Activated CD8-positive, alpha-beta memory T cell treated with anti-CD3 and anti-CD28 coated beads for 1 hour (primary cell): ENCODE measurements at places on chromosomes 13 and 19.

DNA sequence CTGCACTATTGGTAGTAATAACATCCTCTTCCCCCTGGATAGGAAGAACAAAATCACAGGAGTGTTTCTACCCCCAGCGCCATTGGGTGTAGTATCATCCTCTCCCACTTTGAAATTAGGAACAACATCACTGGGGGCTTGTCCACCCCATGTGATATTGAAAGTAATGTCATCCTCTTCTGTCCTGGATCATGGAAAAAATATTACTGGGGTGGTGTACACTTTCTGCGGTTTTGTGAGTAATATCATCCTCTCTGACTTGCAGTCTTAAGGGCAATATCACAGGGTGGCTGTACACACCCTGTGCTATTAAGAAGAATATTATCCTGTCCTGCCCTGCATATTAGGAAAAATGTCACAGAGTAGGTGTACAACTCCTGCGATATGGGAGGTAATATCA is 4.9 kb upstream of the RGCC start:
- DNase-seq: no peak

DNA sequence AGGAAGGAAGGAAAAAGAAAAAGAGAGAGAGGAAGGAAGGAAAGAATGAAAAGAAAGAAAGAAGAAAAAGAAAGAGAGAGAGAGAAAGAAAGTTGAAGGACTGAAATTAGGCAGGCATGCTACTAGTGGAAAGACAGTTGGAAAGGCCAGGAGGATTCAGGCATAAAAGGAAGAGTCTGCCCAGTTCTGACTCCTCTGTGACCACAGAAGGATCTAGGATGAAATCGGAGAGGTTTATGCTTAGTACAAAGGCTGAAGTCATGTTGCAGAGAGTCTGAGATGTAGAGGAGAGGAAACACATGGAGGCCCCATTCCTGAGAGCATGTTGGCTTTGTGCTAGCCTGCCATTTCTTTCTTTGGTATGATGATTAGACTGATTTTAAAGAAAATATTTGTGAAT is 246.5 kb upstream of the ARGLU1 start:
- no peak for DNase-seq

DNA sequence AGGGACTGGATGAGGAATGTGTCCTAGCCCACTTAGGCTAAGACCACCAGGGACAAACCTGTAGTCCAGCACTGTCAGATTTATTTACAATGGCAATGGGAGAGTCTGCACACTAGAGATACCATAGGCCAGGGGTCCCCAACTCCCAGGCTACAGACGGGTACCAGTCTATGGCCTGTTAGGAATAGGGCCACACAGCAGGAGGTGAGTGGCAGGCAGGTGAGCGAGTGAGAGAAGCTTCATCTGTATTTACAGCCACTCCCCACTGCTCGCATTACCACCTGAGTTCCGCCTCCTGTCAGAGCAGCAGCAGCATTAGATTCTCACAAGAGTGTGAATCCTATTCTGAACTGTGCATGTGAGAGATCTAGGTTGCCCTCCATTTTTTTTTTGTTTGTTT is 2.4 kb downstream of the THAP8 start:
- DNase-seq: no peak

DNA sequence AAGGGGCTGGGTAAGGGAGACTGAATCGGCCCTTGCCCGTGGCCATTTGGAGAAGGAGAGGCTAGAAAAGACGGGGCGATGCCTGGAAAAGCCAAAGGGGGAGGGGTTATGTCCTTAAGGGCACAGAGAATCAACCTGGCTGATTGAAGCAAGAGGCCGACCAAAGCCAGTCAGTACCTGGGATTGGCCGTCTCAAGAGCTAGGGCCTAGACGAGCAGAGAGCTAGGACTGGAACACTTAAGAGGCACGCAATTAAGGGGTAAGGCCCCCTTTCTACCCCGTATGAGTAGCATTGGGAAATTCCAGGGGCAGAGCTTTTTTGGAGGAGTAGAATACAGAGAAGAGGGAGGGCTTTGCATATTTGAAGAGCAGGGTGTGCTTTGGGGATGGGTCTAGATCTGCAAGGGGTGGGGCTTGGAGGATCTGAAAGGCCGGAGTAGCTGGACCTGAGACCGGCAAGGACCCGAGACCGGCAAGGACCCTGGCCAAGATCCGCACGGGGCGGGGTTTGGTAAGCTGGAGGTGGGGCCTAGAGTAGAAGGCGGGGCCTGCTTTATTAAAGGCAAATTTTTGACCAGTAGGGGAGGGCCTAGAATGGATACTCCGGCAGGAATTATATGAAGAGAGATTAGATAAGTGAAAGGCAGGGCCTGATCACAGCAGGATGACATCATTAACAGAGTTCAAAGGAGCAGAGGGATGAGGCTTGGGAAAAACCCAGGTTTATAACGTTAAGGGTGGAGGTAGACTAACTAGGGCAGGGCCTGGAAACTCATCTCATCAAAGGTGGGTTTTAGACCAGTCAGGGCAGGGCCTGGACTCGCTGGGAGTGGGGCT is 10.7 kb upstream of the CACNG6 start:
- no peak for DNase-seq

DNA sequence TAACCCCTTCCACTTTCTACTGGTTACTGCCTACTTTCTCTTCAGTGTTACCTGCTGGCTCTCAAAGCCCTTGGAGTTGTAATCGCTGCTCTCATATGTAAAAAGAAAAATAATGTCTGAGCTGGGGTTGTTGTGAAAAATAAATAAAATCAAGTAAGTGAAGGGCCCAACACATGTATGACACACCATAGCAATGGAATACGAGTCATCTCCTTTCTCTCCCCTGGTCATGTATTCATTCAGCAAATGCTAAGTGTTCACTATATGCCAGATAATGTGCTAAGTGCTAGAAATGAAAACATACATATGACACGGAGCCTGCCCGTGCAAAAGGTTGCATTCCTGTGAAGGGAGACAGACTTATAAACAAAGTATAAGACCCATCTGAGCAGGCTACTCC is 535.0 kb downstream of the RFC3 start:
- no peak for DNase-seq

DNA sequence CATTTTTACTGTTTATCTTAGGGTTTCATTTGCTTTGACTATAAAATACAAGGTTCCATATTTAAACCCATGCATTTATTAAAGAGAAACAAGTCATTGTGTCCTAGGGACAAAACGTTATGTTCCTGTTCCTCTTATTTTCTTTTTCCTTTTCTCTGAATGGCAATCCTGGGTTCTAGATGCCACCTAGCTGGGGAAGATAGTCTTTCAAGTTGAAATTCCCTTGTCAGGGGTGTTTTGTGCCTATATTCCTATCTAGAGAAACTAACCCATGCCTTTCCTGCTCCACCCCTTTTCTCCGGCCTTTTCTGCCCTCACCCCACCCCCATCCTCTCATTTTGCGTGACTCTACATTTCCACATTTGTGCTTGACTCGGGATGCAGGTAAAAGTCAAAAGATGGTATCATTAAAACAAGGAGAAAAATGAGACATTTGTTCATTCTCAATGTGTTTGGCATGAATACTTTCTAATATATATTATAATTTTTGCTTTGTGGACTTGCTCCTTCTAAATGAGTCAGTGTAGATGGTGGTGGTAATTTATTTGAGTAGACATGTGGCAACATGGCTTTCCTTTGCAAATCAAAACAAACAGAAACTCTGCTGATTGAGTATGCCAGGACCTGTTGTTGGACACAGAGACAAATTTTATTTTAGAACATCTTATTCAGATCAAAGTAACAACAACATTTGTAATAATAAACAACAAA is 26.8 kb upstream of the STARD13 start:
- no peak for DNase-seq
